ENCODE measurements at places on chromosomes 5 and 9. TPM values are rescaled to one million over a fixed set of nuclear protein-coding genes. Genes with fewer than 3 reads are reported as not detected.

The PRLR gene
- 0.66 TPM for total RNA-seq

The DUSP1 gene
- total RNA-seq = 85.0 TPM

The SLC22A4 gene
- 2.0 TPM for total RNA-seq

The GRM6 gene
- total RNA-seq = not detected

The MYMK gene
- not detected for total RNA-seq

DNA sequence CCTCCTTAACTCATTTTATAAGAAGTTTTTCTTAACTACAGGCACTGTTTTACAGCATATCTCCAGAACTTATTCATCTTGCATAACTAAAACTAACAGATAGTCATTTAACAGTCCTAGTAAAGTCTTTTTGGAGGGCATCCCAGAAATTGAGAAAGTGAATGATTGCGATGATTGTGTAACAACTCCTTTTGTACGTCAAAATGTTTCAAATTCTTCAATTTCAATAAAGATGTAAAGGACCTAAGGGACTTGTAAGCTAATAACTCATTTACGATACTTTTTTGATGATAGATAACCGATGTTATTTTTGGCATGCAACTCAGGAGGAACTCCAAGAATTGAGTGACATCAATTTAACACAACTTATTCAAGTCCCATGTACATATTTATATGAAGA, 42.7 kb downstream of the SVEP1 start:
- no peaks in the 10 kb centered on the region for H3K27me3 ChIP-seq
- H3K36me3 ChIP-seq = no peaks in the 10 kb centered on the region
- H3K4me1 ChIP-seq = peaks cover 19% of the 10 kb centered on the region

DNA sequence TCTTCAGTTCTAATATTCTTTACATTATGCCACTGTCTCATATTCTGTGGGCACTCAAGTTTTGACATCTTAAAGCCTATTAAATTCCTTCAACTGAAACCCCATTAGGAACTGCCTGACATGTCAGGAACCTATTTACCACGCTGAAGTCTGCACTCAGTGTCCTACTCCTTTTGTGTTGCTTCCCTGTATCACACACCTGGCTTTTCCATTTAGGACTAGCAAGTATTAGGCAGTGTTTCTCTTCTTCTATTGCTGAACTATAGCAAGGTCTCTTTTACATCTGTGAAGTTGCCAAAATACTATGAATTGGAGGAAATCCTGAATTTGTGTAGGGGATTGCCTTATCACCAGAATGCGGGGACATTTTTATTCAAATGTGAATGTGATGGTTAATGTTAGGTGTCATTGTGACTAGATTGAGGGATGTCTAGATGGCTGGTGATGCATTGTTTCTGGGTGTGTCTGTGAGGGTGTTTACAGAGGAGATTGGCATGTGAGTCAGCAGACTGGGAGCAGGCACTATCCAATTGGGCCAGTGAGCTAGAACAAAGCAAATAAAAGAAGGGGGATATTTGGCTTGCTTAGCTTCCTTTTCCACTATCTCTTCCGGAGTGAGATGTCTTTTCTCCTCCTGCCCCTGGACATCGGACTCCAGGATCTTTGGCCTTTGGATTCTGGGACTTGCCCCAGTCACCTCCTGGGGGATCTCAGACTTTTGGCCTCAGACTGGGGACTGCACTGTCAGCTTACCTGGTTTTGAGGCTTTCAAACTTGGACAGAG, 21.2 kb upstream of the VCAN start:
- no peaks in the 10 kb centered on the region for H3K36me3 ChIP-seq
- H3K27me3 ChIP-seq = no peaks in the 10 kb centered on the region

DNA sequence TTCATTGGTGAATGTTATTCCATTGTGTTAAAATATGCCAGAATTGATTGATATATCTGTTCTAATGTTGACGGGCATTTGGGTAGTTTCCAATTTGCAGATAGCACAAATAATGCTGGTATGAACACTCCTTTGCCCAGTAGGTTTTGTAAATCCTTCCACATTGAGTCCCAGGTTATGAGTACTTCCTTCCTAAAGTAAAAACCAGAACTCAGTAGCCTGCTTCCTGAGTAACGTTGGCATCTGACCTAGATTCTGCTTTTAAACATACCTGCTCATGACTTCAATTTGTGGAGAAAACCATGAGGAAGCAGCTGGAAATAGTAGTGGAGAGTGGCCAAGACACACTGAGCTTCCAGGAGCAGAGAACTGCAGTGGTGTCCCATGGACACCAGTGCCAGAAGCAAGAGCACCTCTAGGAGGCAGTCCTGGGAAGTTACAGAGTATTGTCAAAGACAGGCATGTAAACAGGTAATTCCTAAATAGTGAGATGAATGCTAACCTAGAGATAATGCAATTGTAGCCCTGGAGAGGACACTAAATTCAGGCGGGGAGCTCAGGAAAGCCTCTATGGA, 24.3 kb upstream of the RASGRF2 start:
- H3K36me3 ChIP-seq = no peaks in the 10 kb centered on the region
- no peaks in the 10 kb centered on the region for H3K4me1 ChIP-seq

DNA sequence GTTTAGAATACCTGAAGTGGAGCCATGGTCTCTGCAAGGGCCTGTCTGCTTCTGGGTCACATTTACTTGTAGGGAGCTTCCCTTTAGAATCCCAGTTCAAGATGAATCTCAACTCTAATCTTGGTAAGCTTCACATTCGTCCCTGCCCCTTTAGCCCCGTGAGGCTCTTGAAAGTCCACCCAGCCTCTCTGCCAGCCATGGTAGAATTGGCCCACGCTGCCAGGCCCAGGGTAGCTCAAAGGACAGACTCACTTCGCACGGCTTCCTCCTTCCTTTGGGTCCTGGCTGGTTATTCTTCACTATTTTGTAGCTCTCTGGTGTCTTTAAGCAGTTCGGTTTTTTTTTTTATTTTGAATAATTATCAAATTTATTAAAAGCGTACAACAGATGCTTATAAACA, 28.6 kb upstream of the NKX2-5 start:
- no peak for DNase-seq
- H3K4me1 ChIP-seq = peaks cover 50% of the 10 kb centered on the region
- H3K4me3 ChIP-seq = no peak overlapping the region
- peaks cover 60% of the 10 kb centered on the region for H3K27me3 ChIP-seq
- peak overlapping the region; percentile 88 for H3K27ac ChIP-seq
- no peaks in the 10 kb centered on the region for H3K36me3 ChIP-seq

GRCh38 chr9:93814077-93814956, 140.8 kb downstream of the BARX1 start:
- DNase-seq = no peak
- H3K27ac ChIP-seq = no peak overlapping the region
- no peak overlapping the region for H3K4me3 ChIP-seq
- H3K4me1 ChIP-seq = no peaks in the 10 kb centered on the region
- H3K27me3 ChIP-seq = peaks cover 99% of the 10 kb centered on the region
- no peaks in the 10 kb centered on the region for H3K36me3 ChIP-seq

Measured in left ventricle myocardium inferior (tissue), 1 donor.